ENCODE measurements at places on chromosomes 6 and 20.

DNA sequence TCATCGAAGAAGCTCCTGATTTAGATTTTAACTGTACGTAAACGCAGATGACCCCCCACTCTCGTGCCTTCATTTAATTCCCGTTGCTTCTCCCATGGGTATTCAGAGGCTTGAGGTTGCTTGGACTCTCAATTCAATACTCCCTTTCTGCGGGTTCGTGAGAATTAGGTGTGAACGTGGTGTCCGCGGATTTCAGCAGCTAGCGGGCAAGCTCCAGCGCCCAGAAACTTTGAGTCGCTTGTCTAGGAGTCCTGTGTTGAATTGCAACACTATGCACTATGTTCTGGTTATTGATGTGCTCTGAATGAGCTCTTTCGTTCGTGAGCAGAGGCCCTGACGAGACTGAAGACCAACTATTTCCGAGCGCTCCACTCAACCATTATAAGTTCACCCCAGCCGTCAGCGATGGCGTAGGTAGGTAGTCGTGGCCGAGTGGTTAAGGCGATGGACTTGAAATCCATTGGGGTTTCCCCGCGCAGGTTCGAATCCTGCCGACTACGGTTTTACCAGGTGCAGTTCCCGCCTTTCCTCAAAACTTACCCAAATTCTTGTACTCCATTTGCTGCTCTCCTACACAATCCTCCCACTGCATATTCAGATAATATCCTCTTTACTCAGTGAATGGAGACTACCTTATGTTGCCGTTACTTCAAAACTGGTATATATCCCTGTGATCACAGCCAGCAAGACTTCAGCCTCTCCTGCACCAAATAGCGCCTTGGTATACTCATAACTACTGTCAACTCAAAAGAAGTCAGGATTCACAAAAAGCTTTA lies 72.6 kb upstream of the ZNF184 start:
- DNase-seq: no peak

- DNase-seq: no peak
These were observed 59.2 kb upstream of the SLC32A1 start for GRCh38 chr20:38665094-38665493.

- no peak for DNase-seq
These were observed 67.0 kb downstream of the DNAAF9 start for GRCh38 chr20:3340443-3340842.

DNA sequence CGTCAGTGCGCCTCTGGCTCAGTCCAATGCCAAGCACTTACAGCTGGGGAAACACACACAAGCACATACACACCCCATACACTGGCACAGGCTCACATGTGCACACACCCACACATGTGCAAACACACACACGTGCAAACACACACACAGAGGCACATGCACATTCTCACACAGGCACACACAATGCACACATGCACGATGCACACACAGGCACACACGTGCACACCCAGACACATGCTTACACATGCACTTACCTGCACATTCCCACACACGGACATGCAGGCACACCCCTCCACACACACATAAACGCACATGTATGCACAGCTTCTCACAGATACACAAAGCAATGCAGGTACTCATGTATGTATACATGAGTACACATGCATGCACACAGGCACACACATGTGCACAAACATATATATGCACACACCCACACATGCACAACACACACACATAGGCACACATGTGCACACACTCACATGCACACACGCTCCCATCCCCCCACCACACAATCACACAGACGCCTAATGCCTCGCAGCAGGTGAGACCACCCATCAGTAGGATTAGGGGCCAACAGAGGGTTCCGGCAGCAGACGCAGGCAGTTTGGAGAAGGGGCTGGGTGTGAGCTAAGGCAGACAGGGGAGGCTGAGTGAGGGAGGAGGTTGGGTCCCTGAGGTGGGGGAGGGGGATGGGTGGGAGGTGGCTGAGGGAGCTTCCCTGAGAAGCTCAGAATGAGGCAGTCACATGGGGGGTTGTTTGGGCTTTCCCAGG lies 71.2 kb upstream of the SLCO4A1 start:
- DNase-seq: no peak

GRCh38 chr6:29749308-29749662 lies 26.1 kb downstream of the HLA-F start:
- DNase-seq: no peak
